ENCODE measurements at places on chromosomes 1 and 21. TPM values are rescaled to one million over a fixed set of nuclear protein-coding genes. Genes with fewer than 3 reads are reported as not detected.

Gene XCL1
- polyA plus RNA-seq, result 0.09 TPM

DNA sequence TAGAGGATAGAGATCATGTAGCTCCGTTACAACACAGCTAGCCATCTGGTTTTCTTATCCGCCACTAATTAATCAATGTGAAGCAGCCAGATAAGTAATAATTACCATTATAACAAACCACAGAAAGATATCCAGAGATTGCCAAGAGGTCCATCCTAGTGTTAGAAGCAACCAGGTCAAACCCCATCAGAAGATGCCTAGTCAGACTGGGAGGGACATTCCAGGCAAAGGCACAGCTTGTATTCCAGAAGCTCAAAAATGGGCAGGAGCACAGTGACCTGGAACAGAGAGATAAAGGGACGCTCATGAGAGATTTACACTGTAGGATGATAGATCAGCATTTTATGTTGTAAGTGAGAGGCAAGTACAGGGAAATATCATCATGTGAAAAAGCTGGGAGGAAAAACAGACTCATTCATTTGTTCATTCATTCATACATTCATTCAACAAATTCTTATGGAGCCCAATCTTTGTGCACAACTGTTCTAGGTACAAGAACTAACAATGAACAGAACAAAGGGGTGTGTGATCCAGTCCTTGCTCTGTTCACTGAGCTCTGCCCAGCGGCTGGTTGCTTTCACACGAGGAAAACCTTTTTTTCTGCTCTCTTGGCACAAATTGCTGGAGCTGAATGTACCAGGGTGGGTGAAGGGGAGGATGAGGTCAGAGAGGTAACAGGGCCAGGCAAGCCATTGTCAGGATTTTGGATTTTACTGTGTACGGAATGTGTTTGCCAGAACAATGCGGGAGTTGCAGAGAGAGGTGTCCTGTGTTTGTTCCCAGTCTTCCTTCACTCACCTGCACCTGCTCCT is 240.8 kb upstream of the FGGY start:
- no peak overlapping the region for H3K4me3 ChIP-seq
- H3K4me1 ChIP-seq, result peaks cover 57% of the 10 kb centered on the region
- no peaks in the 10 kb centered on the region for H3K27me3 ChIP-seq
- DNase-seq, result peak; percentile 76
- H3K36me3 ChIP-seq, result no peaks in the 10 kb centered on the region

GRCh38 chr21:30726726-30727125 is 8.1 kb upstream of the KRTAP21-3 start:
- no peaks in the 10 kb centered on the region for H3K27me3 ChIP-seq
- DNase-seq, result no peak
- no peak overlapping the region for H3K27ac ChIP-seq
- no peaks in the 10 kb centered on the region for H3K36me3 ChIP-seq

DNA sequence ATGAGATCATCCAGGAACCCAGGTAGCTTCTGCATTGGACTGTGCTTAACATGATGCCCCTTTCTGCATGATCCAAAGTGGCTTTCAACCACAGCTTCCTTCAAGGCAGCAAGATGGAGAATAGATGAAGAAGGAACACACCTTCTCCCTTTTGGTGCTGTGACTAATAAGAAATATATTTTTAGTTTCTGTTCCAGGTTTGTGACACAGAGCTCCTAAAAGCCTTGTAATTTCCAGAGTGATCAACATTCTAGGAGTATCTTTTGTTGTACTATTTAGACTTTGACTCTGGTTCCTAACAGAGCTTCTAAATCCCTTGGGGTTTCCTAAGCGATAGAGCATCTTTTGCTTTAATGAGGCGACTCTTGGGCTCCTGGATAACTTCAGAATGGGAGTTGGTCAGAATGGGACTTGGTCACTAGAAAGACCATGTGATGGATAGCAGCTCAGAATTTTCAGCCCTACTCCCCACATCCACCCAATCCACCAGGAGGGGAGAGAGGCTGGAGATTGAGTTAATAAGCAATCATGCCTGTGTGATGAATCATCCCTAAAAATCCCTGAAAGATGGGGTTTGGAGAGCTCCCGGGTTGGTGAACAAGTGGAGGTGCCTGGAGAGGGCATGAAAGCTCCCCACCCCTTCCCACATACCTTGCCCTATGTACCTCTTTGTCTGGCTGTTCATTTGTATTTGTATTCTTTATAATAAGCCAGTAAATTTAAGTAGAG is 134.8 kb downstream of the FGGY start:
- H3K36me3 ChIP-seq, result no peaks in the 10 kb centered on the region
- no peak for DNase-seq
- no peaks in the 10 kb centered on the region for H3K27me3 ChIP-seq

Gene KLHDC8A
- polyA plus RNA-seq, result 5.4 TPM

Gene ZNHIT6
- polyA plus RNA-seq, result 5.3 TPM

Data from pancreas (tissue), 10 donors.